ENCODE measurements at places on chromosomes 1 and 21.

DNA sequence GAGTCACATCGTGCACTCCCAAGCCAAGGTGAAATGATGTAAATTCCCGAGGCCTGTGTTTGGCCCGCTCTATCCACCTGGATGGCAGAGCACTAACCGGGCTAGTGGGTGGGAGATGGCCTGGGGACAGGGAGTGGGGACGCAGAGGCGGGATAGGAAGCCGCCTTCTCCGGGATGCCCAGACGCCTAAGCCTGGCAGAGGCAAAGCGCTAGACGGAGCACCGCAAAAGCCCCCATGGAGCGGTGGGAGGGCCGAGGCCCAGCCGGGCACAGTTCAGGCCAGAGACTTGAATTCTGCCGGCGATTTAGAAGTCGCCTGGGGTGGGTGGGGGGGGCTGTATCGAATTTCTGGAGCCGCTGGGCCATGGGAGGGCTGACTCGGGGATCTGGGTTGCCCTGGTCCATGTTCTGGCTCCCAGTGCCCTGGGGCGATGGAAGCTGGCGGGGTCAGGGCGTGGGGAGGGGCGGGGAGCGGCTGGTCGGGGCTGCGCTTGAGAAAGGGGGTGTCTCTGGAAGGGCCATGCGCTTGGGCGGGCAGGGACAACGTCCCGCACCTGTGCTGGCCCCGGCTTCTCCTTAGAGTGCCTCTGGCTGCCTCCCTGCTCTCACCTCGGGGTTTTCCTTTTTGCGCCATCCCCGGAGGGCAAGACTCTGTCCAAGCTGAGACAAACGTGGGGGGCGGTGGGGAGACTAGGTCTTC, 28.0 kb downstream of the KIAA2013 start:
- no peak for DNase-seq

GRCh38 chr21:40766381-40766780, 80.6 kb downstream of the DSCAM start:
- no peak for DNase-seq

DNA sequence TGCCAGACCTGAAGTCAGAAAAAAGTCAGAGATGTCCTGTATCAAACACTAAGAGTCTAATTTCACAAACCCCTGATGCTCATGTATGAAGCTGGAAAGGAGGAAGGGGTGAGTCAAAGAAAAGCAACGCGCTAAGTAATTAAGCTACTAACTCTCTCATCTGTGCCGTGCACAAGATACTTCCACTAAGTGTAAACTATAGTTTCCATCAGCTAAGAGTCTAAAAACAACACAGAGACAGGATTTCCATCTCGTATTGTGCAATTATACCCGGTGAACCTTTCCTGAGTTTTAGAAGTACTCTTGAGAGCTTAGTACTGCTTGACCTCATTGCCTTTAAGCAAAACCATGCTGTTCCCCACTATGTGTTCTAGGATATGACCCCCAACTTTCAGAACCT, 19.0 kb downstream of the DNALI1 start:
- no peak for DNase-seq

DNA sequence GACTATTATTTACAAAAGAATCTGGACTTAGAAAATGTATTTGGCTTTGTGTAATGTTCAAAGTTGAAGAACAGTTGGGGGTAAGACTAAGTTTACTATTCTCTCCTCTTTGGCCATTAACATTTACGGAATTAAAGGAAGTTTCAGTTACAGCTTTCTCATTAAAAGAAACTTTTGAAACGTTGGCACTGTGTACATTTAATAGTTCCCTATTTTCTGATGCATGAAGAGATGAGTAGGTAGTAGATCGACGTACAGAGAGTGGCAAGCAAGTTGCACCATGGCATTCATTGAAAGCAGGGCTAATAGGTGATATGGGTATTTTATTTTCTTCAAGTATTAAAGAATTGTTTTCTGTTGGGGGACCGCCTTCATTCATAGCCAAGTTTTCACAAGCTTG, 3.2 kb downstream of the ASPM start:
- no peak for DNase-seq

DNA sequence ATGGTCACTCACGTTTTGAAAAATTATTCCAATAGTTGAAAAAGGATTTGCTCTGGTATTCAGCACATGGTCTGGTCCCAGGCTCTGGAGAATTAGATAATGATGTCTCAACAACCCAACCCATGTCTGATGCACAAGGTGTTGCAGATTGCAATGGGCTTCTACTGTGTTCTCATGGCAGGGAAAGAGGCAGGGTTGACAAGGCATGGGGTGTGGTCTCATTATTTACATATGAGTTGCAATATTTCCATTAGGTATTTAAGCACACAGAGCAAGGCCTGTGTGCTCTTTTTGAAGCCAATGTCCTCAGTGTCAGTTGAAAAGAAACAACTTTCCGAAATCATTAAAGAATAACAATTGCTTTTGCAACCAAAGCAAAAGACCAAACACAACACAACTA, 381.9 kb upstream of the PBX1 start:
- DNase-seq = no peak

DNA sequence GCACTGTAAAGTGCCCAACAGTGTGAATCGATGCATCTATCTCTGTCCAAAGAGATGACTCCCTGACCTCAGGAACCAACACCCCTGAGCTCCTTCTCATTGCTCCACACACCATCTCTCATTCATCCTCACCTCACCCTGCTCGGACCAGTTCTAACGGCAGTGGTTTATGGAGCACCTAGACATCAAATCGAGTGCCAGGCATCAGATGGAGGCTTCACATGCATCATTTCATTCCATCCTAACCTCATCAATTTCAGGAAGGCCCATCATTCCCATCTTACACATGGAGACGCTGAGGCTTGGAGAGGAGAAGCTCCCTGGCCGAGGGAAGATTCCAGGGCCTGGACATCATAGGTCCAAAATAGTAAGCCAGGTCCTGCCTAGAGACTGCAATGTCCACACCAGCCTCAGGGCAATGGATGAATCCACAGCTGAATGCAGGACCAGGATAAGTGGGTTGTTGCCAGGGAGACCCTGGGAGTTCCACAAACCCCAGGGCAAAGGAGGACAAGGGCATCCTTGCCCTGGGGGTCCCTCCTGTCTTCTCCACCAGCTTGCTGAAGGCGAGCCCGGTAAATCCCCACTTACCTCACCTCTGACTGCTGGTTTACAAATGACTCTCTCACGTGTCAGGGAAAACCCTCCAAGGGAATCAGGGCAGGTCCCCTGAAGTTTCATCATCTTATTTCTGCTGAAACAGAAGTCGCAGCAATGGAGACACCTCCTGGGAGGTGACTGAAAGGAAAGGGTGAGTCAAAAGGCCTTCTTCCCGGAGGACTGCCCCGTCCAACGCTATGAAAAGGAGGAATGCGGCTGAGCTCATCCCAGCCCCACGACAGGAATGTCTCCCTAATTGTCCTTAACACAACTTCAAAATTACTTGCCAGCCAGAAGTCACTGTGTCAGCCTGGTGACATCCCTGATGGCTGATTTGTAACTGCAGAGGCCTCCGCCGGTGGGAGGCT, 9.0 kb upstream of the IFFO2 start:
- no peak for DNase-seq

DNA sequence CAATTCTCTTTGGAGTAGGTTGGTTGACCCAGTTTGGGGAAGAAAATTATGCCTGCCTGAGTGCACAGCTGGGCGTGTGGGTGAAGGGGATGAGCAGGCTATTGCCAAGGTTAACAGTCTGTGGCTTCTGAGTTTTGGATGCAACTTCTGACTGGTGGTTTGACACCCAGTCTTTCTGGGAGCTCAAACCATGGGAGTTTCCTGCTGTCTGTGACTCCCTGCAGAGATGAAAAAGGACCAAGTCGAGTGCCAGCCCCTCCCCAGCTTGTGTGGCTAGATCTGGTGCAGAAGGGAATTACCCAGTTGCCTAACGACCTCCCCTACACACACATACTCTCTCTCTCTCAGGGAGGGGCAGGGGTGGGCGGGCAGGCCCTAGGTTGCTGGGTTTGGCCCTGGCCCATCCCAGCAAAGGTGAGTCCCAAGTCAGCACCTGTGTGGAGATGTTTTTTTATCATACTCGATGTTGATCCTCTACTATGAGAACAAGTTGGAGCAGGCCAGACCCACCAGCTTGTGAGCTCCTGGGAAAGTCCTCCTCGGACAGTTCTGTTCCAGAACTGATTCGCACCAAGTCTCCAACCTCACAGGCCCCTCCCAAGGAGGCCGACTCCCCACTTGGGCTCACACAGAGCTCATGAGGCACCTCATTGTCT, 28.2 kb downstream of the PKP1 start:
- peak; percentile 36 for DNase-seq

- DNase-seq = no peak
Measured at GRCh38 chr1:16491056-16491675, 22.9 kb downstream of the RNU1-1 start.

GRCh38 chr1:92306020-92306419, 7.2 kb downstream of the RPAP2 start:
- DNase-seq = no peak

GRCh38 chr1:9561429-9561828, 22.2 kb downstream of the SLC25A33 start:
- DNase-seq = peak; percentile 66

DNA sequence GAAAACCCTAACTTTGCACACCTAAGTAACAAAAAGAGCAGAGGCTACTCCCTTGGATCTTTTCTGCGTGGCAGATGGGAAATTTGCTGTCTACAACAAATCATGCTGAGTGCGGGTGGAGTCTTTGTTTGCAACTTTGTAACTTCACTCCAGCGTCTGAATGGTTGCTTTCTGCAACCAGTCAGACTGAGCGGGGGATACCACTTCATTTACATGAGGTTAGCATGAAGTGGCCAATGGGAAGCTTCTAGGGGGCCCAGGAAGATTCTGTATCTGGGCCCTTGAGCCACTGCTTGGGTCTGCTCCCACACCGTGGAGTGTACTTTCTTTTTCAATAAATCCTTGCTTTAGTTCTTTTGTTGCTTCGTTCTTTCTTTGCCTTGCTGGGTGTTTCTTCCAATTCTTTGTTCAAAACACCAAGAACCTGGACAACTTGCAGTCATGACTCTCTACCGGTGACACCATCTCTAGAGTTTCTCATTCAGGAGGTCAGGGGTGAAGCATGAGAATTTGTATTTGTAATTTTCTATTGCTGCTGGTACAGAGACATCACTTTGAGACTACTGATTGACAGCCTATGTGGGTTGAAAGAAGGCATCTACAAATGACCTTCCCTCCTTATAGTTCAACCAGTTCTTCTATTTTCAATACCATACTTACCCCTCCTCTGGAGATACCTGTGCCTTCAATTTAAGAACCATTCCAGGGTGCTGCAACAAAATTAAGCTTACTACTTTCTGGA, 55.8 kb upstream of the RC3H1 start:
- no peak for DNase-seq

DNA sequence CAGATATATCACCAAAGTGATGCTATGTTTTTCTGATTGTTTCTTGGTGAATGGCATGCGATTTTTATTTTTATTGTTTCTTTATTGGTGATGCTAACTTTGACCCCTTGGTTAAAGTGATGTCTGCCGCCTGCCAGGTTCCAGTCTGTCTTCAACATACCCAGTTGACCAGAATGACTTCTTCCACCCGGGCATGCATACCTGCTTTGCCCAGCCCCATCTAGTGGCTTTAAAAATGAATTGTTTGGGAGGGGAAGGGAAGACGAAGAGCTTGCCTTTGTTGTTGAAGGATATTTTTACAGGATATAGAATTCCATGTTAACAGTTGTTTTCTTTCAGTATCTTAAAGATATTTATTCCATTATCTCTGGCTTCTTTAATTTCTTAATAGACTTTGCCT, 65.1 kb downstream of the ATG4C start:
- no peak for DNase-seq

DNA sequence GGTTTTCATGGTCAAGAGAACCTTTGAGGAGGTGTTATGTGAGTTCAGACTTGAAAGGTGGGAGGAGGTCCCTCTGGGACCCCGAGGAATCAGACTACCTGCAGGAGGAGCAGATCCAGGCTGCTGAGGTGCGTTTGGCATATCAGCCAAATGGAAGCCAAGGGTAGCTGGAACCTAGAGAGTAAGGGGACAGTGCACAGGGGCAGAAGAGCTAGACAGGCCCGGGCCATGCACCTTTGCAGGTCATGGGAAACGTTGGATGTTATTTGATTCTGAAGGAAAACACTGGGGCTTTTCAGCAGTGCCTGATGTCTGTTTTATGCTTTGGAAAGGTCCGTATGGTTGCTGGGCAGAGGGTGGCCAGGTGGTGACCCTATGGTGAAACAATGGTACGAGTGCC, 169.2 kb downstream of the PGBD5 start:
- no peak for DNase-seq

DNA sequence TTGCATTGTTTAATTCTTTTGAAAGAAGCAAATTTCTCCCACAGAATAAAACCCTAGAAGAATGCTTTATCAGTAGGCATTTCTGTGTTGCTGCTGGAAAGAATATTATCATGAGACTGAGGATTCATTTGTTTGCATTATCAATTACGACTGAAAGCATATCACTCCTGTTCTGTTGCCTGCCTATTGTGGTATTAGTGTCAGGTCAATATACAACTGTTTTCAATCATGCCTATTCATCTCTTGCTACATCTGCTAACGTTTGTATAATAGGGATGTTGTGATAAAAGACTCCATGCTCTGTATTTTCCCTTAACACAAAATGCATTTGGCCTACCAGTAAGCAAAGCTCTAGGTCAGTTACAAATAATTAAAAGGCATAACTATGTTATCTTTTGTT, 221.5 kb downstream of the PTPRC start:
- no peak for DNase-seq

- DNase-seq = no peak
Measured at GRCh38 chr1:36093929-36094328, 5.2 kb downstream of the ADPRS start.

GRCh38 chr1:66931590-66931989, 6.8 kb downstream of the MIER1 start:
- no peak for DNase-seq

DNA sequence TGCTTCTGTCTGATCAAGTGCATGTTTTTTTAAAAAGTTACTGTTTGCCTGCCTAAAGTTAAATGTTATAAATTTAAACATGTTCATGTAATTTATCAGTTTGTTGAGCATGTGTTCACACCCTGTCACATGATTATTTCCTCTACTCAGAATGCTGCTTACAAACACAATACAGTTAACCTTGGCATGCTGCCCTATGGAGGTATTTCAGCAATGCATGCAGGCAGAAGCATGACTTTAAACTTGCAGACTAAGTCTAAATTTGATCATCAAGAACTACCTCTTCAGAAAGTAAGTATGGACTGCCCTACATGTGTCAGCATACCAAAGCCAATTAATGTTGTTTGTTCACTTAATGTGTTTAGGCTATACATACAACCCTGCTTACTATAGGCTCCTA, 161.6 kb downstream of the LRRC40 start:
- no peak for DNase-seq

GRCh38 chr21:32949701-32950100, 76.0 kb upstream of the OLIG2 start:
- no peak for DNase-seq

DNA sequence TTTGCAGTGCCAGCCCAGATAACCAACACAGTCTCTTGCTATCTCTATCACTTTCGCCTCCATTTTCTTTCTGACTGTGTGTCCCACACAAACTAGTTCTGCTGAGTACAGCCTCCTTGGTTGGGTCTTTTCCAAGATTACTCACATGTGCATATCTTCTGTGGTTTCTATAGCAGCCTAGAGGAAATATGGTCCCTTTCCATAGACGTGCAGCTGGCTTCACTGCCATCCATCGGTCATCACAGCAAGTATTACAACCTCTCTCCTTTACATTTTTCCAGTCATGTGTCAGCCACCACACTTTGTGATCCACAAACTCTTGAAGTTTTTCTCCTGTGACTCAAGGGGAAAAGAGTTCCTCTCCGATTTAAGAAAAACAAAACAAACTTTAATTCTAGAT, 893.4 kb upstream of the ADGRL4 start:
- no peak for DNase-seq

GRCh38 chr1:230540421-230541155, 101.7 kb upstream of the COG2 start:
- DNase-seq = no peak

- DNase-seq = no peak
Measured at GRCh38 chr1:39759436-39759726, 11.8 kb downstream of the OXCT2 start.

Data from natural killer cell (primary cell).